ENCODE measurements at places on chromosomes 5 and 9.

GRCh38 chr5:14590949-14591348 is 9.4 kb downstream of the OTULINL start:
- DNase-seq: no peak

DNA sequence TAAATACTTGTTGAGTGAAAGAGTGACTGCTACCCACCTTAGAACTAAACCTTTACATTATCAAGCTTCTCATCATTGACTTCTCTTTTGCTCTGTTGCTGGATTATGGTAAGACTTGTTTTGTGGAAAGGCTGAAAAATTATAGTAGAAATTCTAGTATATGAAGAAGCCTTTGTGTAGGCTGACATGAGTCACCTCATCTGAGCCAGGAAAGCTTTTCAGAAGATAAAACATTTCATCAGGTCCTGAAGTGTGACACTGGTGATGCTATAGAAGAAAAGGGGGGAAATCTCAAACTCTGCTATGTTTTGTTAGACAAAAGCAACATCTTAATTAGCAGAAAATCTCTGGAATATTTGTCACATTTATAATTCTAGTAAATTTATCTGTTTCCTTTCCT is 18.4 kb upstream of the SLC44A1 start:
- no peak for DNase-seq

DNA sequence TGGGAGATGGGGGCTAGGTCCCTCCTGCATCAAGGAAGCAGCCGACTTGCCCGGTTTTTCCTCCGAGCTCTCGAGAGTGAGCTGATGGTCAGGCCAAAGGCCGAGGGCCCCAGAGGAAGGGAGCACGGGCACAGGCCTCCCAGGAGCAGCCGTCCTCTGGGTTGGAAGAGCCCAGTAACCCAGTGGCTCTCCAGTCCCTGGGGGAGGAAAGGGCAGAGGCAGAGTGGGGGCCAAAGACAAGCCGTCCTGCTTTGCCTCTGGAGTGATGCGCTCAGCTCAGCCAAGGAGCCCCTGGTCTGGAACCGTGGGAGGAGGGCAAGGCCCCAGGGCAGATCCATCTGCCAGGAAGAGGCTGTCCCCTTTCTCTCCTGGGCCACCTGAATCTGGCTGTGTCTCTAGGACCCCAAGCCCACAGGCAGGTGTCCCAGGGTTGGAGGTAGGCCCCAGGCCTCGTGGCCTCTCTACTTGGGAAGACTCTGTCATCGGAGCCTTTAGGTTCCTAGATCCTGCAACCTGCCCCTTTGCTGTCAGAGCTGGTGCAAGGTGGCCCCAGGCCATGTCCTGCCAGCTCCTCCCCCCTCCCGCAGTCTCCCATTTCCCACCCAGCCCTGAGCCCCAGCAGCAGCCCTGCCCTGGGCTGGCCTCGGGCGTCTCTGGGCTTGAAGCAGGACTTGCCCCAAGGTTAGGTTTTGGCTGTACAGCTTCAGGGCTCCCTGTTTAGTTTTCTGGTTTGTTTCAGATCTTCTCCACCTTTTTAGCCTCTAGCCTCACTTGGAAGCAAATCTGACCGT is 224.1 kb downstream of the CACNA1B start:
- peak; percentile 26 for DNase-seq

GRCh38 chr9:17578911-17579793 is at the start of gene SH3GL2:
TSS of gene SH3GL2 (plus strand) at chr9:17579066.
- DNase-seq: peak; percentile 83

- DNase-seq: no peak
Measured at GRCh38 chr5:164600274-164600673, 1094.9 kb downstream of the MAT2B start.

- DNase-seq: peak; percentile 64
Measured at GRCh38 chr5:168269937-168270330, 21.5 kb upstream of the WWC1 start.

DNA sequence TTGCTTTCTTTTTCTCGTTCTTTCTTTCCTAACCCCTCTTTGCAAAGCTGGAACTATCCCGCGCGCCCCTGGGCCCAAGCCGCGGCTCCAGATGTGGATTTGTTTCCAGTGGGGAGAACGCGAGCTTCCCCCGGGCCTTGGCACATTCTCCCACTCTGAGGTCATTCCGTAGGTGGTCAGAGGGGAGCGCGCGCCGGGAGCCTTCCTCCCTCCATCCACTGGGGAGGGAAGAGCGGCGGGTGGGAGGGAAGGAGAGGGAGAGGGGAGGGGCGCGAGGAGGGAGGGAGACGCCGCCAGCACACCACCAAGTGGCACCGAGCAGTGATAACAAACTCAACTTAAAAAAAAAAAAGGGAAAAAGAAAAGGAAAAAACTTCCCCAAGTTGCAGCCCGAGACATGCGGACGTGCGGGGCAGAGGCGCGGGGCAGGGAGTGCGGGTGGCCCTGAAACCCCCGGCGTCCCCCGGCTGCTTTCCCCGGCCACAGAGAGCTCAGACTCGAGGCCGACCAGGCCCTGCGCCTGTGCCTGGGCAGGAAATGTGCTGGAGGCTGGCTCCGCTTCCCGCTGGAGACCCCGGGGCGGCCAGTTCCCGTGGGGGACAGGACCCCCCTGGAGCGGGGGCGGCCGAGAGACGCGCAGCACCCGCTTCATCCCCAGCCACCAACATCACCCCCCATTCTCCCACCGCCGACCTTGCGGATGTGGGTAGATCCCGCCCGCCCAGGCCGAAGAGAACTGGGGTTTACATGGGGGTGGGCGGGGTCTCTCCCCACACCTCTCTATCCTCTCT is 3.1 kb downstream of the IER5L start:
- peak; percentile 64 for DNase-seq

- no peak for DNase-seq
Measured at GRCh38 chr5:126973193-126973592, 57.2 kb downstream of the MARCHF3 start.

DNA sequence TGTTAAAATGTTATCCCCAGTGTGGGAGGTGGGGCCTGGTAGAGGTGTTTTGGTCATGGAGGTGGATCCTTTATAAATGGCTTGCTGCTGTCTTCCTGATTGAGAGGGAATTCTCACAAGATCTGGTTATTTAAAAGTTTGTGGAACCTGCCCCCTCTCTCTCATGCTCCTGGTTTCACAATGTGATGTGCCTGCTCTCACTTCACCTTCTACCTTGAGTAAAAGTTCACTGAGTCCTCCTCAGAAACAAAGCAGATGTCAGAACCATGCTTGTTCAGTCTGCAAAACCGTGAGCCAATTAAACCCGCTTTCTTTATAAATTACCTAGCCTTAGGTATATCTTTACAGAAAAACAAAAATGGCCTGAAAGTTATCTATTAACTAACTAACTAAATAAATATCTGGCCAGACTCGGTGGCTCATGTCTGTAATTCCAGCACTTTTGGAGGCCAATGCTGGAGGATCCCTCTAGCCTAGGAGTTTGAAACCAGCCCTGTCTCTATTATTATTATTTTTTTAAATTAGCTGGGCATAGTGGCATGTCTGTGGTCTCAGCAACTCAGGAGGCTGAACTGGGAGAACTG is 1067.4 kb downstream of the CDH9 start:
- no peak for DNase-seq

DNA sequence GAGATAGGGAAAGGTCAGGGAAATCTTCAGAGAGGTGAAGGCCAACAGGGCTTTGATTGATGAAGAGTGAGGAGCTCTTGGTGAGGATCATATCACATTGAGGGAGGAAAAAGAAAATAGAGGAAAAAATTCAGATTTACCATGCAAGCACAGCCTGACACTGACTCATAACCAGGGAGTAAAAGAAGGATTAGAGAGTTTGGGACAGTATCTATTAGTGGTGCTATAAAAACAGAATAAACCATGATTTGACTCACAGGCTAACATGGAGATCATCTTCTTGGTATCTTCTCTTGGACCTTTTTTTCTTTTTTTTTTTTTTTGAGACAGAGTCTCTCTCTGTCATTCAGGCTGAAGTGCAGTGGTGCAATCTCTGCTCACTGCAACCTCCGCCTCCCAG is 44.4 kb downstream of the MUSK start:
- no peak for DNase-seq

- DNase-seq: no peak
Measured at GRCh38 chr9:124964604-124965003, 23.7 kb upstream of the GOLGA1 start.

- no peak for DNase-seq
Measured at GRCh38 chr9:4220346-4220745, 79.5 kb downstream of the GLIS3 start.

GRCh38 chr5:44536650-44537260 is 147.5 kb upstream of the FGF10 start:
- DNase-seq: peak; percentile 38

DNA sequence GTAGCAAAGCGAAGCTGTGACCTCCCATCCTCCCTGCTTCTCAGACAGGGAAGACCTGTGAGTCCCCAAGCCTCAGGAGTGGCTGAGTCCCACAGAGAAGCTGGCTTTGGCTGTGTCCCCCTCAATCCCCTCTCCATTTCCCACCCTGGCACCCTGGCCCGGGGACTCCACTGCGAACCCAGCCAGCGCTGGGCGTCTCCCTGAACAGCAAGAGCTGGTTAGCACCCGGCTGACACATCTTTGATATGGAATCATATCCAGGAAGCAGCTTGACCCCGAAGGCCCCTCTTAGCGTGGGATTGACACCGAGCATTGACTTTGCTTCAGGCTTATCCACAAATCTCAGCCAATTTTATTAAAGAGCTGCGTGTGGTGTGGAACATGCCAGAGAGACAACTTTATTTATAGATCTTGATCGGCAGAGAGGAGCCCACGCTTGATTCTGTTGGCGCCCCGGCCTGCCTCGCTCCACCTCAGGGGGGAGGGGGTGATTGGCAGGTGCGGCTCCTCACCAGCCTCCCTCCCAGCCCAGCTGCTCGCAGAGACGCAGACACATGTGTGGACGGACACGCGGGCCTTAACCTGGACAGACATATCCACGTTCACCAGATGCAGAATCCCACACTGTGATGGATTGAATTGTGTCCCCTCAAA is 120.7 kb upstream of the MVB12B start:
- DNase-seq: no peak

DNA sequence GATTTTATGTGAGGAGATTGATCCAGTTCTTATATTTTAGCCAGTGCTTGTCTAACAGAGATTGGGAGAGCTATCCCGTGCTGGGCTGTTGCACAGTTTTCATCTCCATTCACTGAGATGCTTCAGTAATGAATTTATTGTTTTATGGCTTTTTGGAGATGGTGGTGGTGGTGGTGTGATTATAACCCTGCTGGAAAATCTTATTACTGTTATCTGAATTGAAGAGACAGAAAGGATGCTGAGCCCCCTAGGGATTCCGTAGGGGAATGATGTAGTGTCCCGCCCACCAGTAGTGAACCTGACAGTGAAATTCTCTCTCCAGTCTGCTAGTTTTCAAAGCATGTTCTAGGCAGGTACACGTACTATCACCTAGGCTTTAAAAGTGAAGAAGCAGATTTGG is 1.9 kb downstream of the RAI14 start:
- DNase-seq: no peak

- no peak for DNase-seq
Measured at GRCh38 chr5:120901199-120901598, 437.1 kb downstream of the PRR16 start.

- no peak for DNase-seq
Measured at GRCh38 chr9:98821831-98822230, 14.4 kb downstream of the GALNT12 start.

DNA sequence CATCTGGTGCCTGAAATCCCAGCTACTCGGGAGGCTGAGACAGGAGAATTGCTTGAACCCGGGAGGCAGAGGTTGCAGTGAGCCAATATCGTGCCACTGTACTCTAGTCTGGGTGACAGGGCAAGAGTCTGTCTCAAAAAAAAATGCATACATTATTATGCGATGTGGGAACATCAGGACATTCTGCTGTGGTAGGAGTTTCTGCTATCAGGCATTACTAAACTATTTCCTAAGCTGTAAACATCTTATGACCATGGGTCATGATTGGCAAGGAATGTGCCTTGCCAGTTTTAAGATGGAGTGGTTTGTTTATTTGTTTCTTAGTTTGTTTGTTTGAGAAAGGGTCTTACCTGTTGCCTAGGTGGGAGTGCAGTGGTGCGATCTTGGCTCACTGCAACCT is 45.1 kb upstream of the FAM120A start:
- DNase-seq: no peak

GRCh38 chr5:36734422-36734821 is 128.0 kb downstream of the SLC1A3 start:
- DNase-seq: peak; percentile 53

- no peak for DNase-seq
Measured at GRCh38 chr5:2382776-2383697, 368.4 kb downstream of the IRX2 start.

DNA sequence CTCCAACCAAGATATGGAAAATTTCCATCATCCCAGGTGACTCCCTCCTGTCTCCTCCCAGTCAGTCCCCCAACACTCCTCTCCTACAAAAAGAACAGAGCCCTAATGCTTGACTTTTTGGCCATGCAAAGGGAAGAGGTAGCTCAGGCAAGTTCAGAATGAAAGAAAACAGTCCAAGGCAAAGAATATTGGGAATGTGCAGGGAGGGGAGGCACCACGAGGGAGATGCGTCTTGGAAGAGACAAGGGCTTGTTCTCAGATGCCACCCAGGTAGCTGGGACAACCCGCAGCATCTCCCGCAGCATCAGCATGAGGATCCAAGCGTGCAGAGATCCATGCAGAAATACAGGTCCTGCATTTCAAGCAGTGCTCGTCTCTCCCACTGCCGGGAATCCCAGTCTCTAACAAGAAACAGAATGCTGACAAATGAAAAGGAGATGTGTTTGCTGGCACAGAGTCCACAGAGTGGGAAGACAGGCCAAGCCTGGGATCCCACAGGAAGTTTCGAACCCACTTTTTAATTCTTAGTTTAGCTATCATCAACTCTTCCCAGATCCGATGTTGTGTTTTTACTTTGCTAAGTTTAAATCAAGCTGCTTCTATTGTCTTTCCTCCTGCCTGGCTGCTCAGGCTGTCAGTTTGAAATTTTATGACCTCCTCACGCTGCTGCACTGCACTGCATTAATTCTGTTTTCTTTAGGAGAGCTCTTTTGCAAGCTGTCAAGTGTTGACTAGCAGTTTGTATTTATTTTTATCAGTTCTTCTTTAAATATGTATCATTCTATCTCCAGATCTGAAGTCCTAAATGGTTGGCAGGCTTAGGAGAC is 86.8 kb upstream of the OSMR start:
- no peak for DNase-seq

DNA sequence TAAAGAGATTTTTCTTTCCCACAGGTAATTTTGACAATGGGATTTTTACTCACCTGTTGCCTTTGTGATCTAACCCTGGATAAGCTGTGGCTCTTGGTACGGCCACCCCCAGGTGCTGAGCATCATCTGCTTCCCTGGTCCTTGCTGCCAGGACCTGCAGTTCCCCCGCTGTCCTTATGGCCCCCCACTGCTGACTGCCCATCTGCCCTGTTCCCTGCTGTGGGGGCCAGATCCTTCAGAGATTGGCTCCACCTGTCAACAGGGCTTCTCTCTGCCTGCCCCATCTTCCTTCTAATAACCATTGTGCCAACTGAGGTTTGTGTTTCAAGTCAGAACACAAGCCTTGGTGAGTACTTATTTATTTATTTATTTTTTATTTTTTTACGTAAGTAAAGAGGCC is 183.3 kb downstream of the MAPKAP1 start:
- DNase-seq: no peak

All from D341Med (cell line).